ENCODE measurements at places on chromosomes 7 and 10.

- no peak for DNase-seq
Measured at GRCh38 chr10:1188558-1189135, 132.5 kb downstream of the WDR37 start.

DNA sequence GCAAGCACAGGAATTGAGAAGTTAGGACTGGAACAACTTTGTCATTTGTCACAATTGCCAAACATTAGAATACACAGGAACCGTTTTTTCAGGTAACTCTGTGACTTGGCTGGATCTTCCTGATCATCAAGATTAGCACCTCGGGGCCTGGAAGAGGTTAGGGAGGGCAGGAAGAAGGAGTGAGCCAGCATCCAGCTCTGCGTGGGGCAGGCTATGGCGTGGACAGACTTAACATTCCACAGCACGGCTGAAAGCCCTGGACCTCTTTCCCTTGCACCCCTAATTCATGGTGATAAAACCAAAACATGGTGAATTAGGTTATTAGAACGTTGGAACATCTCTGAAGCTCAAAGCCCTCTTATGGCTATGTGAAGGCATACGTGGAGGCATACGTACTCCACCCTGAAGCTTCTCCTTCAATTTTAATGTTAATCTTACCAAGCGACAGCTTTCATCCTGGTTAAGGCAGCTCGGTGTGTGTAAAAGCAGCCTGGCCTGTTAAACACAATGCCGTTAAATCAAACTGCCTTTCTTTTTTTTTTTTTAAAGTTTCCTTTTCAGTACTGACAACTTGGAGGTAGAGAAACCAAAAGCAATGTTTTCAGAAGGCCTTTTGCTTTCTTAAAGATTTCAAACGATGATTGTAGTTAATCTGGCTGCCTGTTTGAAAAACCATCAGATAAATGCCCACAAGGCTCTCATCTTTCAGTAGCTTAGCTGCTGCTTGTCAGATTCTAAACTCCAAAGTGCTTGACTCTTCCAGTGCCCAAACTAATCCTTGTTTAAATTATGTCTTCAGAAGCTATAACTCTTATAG lies 4.5 kb downstream of the GRK5 start:
- no peak for DNase-seq

- no peak for DNase-seq
Measured at GRCh38 chr7:13312307-13312706, 624.9 kb downstream of the ARL4A start.

DNA sequence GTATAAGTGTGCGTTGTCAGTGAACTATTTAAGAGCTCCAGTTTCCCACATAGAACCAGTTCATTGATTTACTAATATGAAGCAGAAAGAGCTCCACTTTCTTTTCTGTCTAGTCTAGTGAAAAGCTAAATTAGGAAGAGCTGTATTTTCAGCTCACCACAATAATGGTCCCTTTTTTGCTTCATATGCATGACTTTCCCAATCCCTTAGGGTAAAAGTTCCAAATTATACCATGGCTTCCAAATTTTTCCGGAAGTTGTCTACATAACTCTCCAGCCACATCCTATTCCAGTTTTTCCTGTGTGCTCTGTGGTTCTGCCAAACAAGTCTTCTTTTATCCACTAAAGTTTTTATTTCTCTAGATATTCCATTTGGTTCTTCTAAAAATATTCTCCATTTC lies 685.2 kb downstream of the REEP3 start:
- no peak for DNase-seq

DNA sequence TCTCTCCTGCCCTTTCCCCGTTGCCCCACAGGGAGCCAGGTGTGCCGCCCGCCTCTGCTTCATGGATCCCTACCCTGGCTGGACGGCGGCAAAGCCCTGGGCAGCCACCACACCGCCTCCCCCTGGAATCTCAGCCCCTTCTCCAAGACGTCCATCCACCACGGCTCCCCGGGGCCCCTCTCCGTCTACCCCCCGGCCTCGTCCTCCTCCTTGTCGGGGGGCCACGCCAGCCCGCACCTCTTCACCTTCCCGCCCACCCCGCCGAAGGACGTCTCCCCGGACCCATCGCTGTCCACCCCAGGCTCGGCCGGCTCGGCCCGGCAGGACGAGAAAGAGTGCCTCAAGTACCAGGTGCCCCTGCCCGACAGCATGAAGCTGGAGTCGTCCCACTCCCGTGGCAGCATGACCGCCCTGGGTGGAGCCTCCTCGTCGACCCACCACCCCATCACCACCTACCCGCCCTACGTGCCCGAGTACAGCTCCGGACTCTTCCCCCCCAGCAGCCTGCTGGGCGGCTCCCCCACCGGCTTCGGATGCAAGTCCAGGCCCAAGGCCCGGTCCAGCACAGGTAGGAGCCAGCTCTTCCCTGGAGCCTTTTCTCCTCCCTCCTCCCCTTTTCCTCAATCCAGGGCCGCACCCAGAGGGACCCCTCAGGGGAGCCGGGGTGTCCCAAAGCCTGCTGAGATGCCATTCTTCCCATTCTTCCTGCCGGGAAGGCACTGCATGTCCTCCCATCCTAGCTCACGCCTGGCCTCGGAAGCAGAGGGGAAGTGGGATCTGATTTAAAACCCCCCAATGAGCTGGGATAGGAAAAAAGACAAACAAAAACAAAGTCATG lies 4.0 kb downstream of the GATA3 start:
- DNase-seq = no peak

GRCh38 chr7:78148166-78148894 lies 349.8 kb downstream of the PHTF2 start:
- no peak for DNase-seq

DNA sequence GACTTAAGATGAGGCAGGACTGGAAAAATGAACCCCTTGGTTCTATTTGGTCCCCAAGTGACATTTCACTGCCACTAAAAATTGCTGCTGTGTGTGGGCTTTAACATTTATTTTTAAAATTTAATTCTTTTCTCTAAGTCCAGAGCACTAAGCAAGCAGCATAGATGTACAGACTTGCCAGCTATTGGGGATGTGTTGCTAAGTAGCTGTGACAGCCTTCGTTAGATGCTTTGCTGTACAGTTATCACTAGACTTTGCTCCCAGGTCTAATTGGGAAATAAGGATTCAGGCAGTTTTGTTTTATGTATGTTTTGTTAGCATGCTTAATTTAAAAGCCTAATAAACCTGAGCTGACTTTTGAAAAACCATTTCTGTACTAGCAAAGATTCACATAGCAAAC lies 51.8 kb downstream of the GBF1 start:
- DNase-seq = no peak

Measured in GM04504 (cell line).